Lower leg skin (tissue), 4 donors: ENCODE measurements at places on chromosomes 3 and 15.

DNA sequence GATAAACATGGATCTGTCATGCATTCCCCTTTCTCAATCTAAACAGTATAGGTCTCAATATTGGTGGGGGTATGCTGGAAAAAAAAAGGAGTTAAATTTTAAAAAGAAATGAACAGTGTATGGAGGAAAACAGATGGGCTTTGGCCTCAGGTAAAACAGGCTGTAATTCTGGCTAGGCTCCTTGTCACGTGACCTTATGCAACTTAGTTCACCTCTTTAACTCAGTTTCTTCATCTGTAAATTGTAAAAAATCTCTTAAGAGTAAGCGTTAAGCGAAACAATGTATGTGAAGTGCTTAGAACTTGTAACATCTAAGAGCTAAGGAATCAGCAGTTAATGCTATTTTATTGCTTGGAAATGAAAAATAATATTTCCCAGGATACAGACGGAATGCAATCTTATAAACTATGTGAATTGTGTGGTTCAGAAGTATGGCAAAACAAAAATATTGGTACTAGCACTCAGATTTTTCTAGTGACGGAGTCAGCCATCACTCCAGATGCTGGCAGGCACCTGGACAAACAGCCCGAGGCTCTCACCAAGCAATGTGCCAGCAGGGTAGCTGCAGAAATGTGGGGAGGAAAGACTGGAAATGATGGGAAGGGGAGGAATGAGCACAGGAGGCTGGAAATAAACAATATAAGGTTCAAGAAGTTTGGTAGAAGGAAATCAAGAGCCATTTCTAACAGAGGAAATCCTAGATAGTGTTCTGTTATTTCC, 172.8 kb downstream of the USP13 start:
- DNase-seq, result no peak

DNA sequence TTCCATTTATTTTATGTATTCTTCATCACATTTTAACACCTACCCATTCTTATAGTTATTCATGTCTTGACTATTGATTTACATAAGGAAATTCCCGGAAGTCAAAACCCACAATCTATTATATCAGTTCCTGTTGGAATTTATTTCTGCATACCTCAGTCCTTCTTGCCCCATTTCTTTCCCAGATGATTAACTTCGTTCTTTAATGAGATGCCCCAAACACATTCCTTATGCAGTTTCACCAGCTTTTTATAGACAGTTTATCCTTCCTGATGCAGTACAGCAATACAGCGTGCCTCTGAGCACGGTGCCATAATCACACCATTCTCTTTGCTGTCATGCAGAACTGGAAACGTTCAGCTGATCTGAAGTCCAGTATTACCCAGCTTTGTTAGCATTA, 175.8 kb upstream of the NANOGP8 start:
- no peak for DNase-seq

- no peak for DNase-seq
Observed at GRCh38 chr3:159077860-159078259, 276.0 kb downstream of the MFSD1 start.

DNA sequence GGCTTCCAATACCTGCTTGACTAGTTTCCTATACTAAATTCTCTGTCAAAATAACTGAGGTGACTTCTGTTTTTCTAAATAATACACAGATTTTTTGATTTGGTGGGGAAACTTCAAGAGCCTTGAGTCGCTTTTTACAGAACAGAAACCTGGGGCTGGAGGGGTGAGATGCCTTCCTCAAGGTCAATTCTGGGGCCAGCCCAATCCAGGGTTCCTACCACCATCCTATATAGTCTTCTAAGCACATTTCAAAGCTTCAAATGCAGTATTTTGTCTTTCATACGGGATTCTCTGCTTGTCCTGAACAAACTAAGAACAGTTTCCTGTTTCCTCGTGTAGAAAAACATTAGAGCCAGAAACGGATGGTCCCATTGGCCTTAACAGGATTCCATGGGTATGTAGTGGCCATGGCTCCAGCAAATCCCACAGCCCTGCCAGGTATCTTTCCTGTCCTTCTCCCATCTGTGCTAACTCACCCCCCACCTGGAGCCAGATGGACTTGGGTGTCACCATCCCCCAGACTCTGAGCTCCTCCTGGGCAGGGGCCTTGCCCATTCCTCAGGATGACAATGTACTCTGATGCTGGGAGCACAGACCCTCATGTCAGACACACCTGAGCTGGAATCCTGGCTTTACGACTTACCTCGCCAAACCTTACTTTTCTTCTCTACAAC, 146.9 kb downstream of the KLF13 start:
- peak; percentile 84 for DNase-seq

DNA sequence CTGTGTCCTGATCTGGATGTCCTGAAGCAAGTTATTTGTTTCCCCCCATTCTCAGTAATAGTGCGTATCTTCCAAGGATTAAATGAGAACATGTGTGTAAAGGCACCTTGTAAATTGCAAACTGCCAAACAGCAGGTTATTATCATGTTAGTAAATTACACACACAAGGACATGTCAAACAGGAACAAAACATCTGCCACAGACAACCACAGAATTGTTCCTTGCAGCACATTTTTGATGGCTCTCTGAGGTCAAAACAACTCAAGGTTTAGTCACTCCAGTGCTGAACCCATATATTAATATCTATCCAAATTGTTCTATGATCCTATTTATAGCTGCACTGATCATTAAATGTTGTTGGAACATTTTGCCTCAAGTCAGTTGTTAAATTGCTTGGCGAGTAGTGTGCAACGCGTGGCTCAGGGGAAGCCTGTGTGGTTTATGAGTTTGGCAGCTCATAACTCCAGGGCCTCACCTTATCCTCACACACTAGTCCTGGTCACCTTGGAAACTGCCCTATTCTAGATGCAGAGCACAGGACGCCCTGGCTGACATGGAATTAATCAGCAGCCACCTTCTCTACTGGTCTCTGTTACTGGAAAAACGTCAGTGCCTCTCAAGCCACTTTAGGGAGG, 46.3 kb upstream of the CDV3 start:
- no peak for DNase-seq

- DNase-seq, result no peak
Observed at GRCh38 chr3:143832433-143832832, 15.8 kb downstream of the SLC9A9 start.

DNA sequence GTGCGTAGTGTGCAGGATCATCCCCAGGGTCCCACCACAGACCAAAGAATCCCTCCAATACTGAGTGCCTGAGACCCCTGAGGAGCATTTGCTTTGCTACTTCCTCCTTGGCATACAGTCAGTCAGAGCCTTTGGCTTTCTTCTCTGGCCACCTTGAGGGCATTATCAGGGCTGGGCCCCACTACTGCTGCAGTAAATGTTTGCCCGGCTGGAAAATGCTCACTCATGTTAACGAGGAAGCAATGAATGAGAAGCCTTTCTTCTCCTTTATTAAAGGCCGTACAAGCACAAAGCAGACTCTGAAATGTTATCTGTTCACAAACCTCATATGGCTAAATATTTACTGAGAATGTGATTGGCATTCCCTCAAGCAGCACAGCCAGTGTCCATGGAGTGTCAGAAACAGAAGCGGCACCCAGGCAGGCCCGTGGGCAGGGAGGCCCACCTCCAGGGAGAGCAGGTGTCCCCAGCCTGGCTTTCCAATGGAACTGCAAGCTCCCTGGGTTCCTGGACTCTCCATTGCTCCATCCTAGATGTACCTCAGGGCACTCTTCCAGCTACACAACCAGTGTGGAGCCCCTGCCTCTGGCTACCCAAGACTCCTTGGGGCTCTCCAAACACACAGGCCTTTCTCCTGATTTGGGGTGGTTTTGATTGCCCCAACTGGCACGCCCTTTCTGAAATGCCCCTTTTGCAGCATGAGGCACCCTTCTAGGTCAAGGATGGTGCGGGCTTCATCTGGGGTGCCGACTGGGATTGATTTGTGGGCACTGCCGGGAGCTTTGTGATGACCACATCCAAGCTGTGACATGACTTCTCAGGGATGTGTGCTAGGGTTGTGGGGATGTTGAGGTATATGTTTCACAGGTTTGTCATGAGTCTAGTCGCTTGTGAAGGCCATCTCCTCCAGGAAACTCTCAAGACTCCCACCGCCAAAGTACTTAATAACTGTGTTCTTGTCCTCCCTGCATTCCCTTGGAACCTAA, 195.6 kb downstream of the FAM43A start:
- no peak for DNase-seq

- DNase-seq, result no peak
Observed at GRCh38 chr3:156576651-156577348, 21.9 kb upstream of the SSR3 start.

- no peak for DNase-seq
Observed at GRCh38 chr3:149327156-149327555, 6.3 kb downstream of the TM4SF18 start.

GRCh38 chr3:172347895-172348679, 100.2 kb downstream of the GHSR start:
- no peak for DNase-seq

DNA sequence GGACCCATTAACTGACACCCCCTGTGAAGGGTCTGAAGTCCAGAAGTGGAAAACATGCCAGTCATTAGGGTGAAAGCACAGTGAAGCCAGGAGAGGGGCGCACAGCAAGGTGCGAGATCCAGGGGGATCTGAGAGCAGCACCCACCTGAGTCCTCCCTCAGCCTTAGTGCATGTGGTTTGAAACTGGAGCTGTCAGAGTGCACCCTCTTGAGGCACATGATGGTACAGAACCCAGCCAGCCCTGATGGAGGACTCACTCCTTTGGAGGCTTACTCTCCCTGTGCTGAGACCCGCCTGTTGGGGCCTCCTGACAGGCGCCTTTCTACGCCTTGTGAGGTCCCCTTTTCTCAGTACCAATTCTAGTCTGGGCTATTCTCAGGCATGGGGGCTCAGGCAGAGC, 77.8 kb downstream of the IL20RB start:
- no peak for DNase-seq

- no peak for DNase-seq
Observed at GRCh38 chr3:52771334-52771681, 568 bp upstream of the NEK4 start.

DNA sequence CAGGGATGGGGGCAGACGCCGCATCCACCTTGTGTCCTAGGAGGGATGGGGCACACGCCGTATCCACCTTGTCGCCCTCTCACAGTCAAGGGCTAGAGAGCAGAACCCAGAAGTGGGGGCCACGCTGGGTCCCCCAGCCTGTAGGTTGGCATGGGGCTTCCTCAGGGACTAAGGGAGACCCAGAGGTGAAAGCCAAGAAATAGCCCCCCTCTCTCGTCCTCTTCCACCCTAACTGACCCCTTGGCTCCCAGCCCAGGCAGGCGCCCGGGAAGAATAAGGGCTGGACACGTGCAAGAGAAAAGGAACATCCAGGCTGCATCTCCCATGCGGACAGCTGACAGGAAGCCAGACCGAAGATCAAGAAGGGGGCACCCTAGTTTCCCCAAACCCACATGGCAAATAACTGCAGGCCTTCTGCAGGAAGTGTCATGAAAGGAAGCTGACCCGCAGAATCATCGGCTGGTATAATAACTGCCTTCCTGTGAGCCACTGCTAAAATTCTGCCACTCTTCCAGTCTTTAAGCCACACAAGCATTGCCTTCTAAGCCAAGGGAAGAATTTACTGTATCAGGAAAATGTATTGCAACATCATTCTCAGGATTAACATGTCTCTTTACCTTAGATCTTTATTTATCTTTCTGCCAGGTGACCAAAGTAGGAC, 38.5 kb upstream of the TFRC start:
- no peak for DNase-seq

DNA sequence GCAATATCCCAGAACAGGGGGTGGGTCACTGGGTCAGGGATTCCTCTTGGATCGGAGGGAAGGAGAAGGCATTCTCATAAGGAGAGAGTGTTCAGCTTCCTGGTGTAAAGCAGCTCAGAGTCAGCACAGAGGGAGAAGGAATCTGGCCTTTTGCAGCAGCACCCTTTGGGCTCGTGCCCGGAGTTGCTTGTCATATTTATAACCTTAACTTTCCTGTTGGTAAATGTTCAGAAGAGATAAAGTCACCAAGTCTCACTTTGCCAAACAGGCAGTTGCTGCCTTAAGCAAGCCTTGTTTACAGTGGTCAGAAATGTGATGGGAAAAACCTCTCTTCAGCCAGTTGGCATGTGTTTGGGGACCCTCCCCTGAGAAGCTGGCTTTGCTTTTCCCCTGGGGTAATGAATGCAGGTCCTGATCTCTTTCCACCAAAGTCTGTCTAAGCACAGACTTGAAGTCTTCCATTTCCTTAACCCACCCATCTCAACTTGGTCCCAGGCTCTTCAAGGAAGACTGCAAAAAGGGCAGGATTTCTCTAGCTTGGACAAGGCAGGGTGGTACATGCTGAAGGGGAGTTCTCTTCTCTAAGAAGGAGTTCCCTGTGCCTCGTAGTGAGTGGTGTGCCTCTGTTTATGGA, 206.9 kb upstream of the BHLHE40 start:
- peak; percentile 90 for DNase-seq

GRCh38 chr15:89445518-89445917, 50.9 kb downstream of the RHCG start:
- DNase-seq, result no peak

GRCh38 chr3:148990236-148990635, 1.1 kb upstream of the GYG1 start:
- no peak for DNase-seq

- DNase-seq, result no peak
Observed at GRCh38 chr3:151008699-151009098, 36.2 kb upstream of the CLRN1 start.

GRCh38 chr3:194824701-194825111, 139.0 kb downstream of the FAM43A start:
- DNase-seq, result no peak

DNA sequence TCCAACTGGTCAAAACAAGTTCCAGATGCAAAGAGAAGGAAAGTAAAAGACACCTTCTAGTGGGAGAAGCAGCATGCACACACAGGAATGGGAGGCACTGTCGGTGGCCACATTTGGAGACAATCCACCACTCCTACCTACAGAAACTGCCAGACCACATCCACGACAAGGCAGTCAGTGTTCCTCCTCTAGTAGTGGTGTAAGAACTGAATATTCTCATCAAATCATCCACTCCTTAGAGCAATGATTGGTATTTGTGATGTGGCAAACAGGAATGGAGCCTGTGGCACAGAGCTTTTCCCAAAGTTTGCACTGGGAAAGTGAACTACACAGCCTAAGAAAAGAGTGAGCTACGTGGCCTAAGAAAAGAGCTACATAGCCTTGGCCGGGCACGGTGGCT, 5.1 kb upstream of the SPINT1 start:
- no peak for DNase-seq

- DNase-seq, result no peak
Observed at GRCh38 chr3:27696906-27697305, 25.2 kb downstream of the EOMES start.

DNA sequence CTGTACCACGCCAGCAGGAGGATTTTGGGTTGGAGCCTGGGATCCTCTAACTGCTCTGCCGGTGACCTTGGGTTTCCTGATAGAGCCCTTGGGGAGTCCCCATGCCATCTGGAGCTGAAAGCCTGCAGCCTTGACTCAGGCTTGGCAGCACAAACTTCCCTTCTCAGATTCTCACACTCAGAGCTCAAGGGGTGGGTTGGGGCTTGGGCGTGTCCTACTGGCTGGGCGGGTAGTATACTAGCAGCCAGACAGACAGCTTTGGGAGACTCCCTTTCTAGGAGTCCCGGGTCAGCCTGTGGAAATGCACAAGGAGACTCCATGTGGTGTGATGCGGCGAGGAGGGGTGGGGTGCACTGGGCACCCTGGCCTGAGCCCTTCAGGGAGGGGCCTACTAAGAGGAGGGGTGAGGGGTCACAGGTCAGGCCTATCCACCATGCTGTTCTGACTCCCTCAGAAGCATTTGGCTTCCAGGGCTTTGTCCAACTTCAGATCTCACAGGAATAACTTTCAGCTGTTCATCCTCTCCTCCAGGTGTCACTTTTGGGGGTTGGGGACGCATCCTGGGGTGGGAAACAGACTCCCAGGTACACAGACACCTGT, 21.6 kb upstream of the PLXNA1 start:
- peak; percentile 93 for DNase-seq

GRCh38 chr15:57061696-57062095, 143.3 kb downstream of the TCF12 start:
- DNase-seq, result no peak
